ENCODE measurements at places on chromosomes 6 and 20.

- DNase-seq: no peak
Measured at GRCh38 chr6:110823146-110823545, 7.9 kb upstream of the CDK19 start.

DNA sequence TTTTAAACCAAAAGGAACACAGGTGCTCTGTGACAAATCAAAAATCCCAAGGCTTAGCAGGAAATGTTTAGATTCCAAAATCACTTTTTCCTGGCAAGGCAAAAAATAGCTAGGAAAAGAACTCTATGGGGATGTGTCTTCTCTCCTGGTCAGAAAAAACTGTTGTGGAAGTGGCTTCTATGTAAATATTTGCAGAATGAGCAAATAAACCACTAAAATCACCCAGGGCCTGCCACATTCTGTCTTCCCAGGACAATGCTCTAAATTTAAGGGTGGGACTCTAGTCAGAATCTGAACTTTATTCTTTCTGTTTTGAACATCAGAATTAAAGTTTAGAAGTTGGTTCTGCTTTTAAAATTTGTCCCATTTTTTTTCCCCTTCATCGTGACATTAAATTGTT lies 29.3 kb downstream of the GCM1 start:
- no peak for DNase-seq

DNA sequence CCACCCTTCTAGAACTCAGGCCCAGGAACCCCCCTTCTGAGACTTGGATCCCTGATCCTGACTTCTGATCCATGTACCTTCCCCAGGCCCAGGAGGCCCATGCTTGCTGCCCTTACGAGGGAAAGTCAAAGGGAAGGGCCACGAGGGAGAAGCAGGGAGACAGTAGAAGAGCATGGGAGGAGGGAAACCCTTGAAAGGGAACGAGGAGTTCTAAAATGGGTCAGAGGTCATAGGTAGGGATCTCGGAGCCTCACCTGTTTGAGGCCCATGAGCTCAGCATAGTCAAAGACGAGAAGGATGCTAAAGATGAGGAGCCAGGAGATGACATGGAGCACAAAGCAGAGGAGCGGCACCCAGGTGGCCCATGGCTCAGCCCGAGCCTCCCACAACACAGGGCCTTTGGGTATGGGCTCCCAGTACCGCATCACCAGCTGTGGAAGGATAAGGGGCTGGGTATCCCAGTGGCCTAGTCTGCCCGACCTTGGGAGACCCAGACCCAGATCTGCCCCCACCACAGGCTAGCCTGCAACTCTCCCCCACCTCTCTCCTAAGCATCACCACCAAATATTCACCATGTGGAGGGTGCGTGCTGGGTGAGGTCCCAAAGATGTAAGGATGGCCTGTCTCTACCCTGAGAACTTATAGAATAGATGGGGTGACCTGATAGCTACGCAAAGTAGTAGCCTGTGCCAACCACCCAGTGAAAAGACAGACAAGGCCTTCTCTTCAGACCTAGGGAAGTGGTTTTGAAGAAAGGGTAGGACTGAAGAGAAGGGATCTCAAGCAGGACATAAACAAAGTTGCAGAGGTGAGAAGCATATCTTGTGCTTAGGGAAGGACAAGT lies 1.5 kb downstream of the NRM start:
- no peak for DNase-seq

DNA sequence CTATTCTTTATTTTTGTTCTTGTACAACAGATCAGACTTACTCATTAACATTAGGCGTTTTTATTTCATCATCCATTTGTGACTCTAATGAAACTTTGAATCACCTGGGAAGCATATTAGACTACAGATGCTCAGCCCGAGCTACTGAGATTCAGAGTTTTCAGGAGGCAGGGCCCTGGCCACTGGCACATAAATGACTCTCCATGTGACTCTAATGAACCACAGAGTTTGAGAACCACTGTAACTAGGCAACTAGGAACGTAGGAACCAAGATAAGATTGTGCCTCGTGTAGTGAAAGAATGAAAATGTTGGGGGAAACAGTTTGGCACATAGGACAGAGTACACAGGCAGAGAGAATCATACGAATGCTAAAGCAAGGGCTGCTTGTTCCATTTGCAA lies 405.9 kb upstream of the BTBD3 start:
- DNase-seq: no peak

GRCh38 chr20:62019144-62019805 lies 46.4 kb downstream of the TAF4 start:
- DNase-seq: no peak

GRCh38 chr6:124879110-124879991 lies 82.9 kb upstream of the RNF217 start:
- DNase-seq: no peak

GRCh38 chr6:168605964-168606363 lies 165.0 kb downstream of the SMOC2 start:
- no peak for DNase-seq

DNA sequence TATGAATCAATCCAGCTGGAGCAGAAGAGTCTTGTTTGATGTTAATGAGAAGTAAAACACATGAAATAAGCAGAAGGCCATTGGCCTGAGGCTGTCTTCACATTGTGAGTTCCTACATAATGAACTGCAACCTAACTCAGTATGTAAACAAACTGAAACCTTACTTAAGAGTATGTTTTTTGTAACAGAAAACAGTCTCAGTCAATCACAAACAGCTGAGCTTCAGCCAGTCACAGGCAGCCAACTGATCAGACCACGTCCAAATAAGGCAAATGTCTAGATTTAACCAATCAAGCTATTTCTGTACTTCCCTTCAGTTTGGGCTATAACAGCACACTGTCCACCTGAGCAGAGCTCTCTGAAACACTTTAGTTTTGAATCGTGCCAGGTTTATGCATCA lies 234.7 kb downstream of the TRDN start:
- no peak for DNase-seq

- DNase-seq: no peak
Measured at GRCh38 chr20:1150218-1150617, 31.8 kb downstream of the PSMF1 start.

DNA sequence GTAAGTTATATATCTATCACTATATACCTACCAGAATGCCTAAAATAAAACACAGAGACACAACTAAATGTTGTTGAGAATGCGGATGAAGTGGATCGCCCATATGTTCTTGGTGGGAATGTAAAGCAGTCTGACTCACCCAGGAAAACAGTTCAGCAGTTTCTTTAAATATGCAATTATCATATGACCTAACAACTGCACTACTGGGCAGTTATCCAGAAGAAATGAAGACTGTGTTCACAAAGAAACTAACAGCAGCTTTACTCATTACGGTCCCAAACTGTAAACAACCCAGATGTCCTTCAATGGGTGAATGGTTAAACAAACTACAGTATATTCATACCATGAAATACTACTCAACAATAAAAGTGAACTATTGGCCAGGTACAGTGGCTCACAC lies 14.3 kb upstream of the ZC3H12D start:
- no peak for DNase-seq

DNA sequence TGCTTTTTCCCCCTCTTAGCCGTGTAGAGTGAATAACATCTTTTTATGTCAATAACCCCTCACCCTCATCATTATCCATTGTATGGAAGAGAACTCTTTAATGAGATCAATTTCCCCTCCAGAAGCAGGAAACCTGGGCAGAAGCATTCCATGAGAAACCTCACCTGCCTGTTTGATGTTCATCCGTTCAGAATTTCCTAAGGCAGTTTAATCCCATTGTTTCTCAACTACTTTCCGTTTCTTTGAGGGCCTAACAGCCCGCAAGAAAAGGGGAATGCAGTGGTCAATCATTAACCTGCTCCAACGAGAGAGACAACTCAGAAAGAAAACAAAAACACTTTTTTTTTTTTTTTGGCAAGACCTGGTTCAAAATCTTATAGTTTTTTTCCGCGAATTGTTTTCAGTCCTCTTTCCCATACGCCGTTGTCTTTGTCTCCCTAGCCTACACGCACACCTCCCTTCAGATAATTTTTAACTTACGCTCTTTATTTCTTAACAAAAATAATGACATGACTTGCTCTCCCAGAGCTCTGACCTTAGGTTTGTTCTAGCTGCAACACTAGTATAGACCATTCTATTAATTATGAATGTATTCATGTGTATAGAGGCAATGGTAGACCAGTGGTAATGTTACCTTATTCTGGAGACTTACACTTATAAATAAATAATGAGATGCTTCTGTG lies 25.6 kb upstream of the ID4 start:
- no peak for DNase-seq

- DNase-seq: peak; percentile 78
Measured at GRCh38 chr6:41936073-41936837, 5.4 kb downstream of the CCND3 start.

DNA sequence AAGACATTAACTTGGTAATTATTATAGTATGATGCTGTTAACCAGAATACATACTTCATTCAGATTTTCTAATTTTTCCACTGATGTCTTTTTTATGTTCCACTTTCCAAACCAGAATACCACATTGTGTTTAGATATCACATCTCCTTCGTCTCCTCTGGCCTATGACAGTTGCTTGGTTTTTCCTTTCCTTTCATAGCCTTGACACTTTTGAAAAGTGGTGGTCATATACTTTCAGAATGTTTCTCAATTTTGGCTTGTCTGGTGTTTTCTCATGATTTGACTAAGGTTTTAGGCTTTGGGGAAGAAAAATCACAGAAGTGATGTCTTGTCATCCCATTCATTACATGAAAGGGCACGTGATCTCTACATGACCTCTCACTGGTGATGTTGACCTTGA lies 24.3 kb upstream of the RIMS4 start:
- no peak for DNase-seq

DNA sequence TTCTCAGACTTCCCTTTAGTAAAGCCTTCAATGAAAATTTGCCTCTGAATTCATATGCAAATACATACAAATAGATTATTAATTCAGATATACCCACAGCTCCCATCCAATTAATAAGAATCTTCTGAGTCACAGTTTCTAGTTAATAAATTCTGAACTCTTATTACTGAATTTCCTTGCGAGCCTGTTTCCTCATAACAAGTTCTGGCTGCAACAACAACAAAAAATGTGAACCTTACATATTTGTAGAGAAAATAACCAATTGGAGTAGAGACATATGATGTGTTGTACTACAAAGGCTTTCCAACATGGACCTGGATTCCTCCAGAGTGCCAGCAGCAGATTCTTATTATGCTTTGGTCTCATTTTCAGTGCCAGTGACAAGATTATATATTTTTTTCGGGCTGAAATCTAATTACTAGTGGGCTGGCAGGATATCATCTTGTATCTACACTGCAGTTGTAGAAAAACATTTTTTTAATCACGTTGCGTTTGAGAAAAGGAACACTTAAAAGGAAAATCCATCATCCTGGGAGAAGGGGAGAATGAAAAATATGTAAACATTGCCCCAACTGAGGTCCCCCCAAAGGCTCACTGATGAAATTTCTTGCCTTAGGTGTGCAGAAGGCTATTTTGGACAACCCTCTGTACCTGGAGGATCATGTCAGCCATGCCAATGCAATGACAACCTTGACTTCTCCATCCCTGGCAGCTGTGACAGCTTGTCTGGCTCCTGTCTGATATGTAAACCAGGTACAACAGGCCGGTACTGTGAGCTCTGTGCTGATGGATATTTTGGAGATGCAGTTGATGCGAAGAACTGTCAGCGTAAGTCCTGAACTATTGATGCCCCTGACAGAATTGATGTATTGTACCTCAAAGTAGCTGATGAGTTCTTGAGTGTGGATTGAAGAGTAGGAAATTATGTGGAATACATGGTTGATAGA lies 404.6 kb downstream of the LAMA2 start:
- no peak for DNase-seq

GRCh38 chr20:59664421-59664941 lies 60.1 kb downstream of the PHACTR3 start:
- DNase-seq: no peak
